Stimulated activated naive CD4-positive, alpha-beta T cell treated with Interleukin-2 at 50 U/mL for 16 hours (primary cell): ENCODE measurements at places on chromosomes 1 and 21.

DNA sequence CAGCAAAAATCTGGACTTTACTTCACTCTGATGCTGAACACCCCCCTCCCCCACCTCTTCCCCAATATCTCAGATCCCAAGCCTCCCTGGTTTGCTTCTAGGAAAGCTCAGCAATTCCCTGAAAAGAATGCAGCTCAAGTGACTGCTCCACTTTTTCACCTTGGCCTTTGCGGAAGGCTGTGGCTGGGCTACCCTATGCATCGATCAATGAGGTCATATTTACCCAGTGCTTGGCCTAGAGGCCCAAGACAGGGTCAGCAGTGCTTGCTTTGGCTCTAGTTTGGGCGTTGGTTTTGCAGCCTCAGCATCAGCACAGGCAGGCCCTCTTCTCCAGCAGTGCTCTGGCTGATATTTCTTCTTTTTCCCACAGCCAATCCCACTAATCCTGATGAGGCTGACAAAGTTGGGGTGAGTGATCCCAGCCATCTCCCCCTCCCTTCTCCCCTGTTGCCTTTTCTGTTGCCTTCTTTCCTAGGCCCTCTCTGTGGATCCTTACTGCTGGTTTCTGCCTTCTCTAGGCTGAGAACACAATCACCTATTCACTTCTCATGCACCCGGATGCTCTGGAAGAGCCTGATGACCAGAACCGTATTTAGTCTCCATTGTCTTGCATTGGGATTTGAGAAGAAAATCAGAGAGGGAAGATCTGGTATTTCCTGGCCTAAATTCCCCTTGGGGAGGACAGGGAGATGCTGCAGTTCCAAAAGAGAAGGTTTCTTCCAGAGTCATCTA, 14.2 kb downstream of the FCGR2B start:
- no peak for DNase-seq

- no peak for DNase-seq
Measured at GRCh38 chr1:8194481-8195227, 123.3 kb upstream of the SLC45A1 start.

DNA sequence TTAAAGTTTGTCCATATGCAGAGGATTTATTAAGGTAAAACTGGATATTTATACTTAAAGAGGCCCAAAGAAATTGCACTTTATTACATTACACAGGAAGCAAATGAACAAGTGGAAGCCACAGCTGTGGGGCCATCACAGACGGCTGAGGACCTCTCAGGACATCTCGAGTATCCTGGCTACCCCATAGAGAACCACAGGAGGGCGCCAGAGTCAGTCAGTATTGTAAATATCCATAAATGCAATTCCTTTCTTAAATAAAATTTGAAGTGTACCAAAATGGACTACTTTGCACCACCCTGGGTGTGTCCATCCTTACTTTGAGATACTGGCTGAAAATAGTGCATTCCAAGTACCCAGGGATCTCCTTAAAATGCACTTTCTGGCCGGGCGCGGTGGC, 257.2 kb downstream of the MRPL39 start:
- no peak for DNase-seq

- no peak for DNase-seq
Measured at GRCh38 chr1:200075522-200075921, 48.0 kb downstream of the NR5A2 start.

GRCh38 chr1:71296551-71297134, 215.8 kb upstream of the ZRANB2 start:
- DNase-seq = no peak

- no peak for DNase-seq
Measured at GRCh38 chr21:39004634-39005501, 178.4 kb downstream of the PSMG1 start.

GRCh38 chr1:194929357-194929756, 1678.9 kb downstream of the KCNT2 start:
- no peak for DNase-seq

GRCh38 chr1:52913537-52913936, 8.0 kb downstream of the ECHDC2 start:
- DNase-seq = no peak
